ENCODE measurements at places on chromosomes 2 and 18.
A peak's percentile ranks its signal among the peaks of the same experiment; 100 is the strongest.

- no peak for DNase-seq
Measured at GRCh38 chr2:188291142-188291616, 495 bp upstream of the GULP1 start.

- DNase-seq, result no peak
Measured at GRCh38 chr2:203201426-203201825, 37.4 kb upstream of the CYP20A1 start.

- DNase-seq, result no peak
Measured at GRCh38 chr2:165924946-165925345, 28.6 kb downstream of the TTC21B start.

- no peak for DNase-seq
Measured at GRCh38 chr2:169702996-169703395, 8.7 kb downstream of the PHOSPHO2 start.

GRCh38 chr2:240286596-240286995, 146.1 kb upstream of the OTOS start:
- no peak for DNase-seq

GRCh38 chr2:20421336-20421987, 25.4 kb upstream of the RHOB start:
- DNase-seq, result no peak

- no peak for DNase-seq
Measured at GRCh38 chr2:84441036-84441435, 18.0 kb downstream of the SUCLG1 start.

DNA sequence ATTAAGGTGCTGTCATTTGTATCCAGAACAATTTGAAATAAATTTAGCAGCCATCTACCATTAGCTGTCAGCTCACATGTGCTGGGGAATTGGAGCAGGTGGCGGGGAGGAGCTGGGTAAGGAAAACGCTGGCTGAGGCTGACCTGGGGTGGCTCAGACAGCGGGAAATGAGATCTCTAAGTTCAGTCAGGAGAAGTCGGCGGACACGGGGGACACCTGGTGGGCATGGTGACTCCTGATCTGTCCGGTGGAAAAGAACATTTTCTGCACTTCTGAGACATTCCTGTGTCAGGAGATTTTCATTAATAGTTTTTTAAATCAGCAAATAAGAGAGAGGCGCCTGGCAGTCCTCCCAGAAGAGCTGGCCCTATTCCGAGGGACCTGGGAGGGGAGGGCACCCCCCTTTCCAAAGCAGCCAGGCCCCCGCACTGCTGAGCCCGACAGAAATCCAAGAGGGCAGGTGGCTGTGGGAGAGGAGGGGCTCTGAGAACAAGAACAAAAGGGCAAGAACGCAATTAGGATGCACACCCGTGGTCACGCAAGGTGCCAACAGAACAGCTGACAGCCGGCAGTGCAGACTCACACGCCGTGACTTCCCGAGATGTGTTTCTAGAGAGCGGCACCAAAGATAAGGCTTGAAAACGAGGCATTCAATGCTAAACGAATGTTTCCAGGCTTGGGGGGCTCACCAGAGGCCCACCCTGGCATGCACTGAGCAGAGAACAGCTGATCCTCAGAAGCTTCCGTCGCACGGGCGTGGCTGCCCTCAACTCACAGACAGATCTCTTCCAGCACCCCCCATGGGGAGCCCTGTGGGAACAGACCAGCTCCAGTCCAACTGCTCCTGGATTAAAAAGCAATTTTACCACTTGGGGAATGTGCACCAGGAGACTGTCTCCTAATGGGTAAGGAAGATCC, 26.4 kb downstream of the SLC66A2 start:
- peak; percentile 40 for DNase-seq

- DNase-seq, result no peak
Measured at GRCh38 chr2:46350029-46350689, 53.0 kb downstream of the EPAS1 start.

GRCh38 chr18:77608807-77609206, 359.2 kb downstream of the GALR1 start:
- no peak for DNase-seq

- no peak for DNase-seq
Measured at GRCh38 chr2:46825939-46826568, 89.6 kb downstream of the MCFD2 start.

- DNase-seq, result no peak
Measured at GRCh38 chr2:28415010-28415409, 22.4 kb downstream of the FOSL2 start.

DNA sequence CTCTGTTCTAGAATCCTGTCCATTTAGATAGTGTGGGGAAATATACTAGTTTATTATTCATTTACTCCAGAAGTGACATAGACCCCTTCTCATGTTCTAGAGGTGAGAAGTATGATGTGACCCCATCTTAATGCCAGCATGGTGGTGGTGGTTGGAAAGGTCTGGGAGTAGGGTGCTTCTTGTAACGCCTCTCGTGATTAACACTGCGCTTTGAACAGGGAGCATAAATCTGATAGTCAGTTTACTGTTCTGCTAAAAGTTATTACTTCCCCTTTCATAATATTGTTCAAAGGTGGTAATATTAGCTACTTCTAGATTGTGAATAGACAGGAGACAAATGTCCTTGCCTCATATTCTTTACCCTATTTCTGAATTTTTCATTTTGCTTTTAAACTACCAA, 35.6 kb downstream of the EHBP1 start:
- DNase-seq, result no peak

GRCh38 chr2:217969588-217969987, 33.2 kb downstream of the TNS1 start:
- no peak for DNase-seq

GRCh38 chr2:114518738-114519137, 76.3 kb downstream of the DPP10 start:
- no peak for DNase-seq

DNA sequence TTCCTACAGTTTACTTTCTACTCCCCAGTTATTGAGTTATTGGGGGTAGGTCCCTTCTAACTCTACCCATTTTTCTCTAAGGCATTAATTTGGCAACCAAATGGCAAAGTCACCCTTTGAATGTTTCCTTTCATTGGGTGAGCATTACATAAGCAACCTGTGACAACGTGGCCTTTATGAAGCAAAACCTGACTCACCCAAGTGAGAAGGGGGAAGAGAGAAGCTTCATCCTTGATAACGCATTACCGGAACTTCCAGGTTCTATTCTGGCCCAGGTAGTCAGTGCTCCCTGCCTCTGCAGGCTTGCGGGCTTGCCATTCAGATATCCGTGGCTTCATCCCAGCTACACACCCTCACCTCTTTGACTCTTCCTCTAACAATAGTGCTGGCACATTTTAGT, 39.1 kb upstream of the FAM124B start:
- DNase-seq, result no peak

- DNase-seq, result no peak
Measured at GRCh38 chr2:99356853-99357252, 19.7 kb downstream of the EIF5B start.

DNA sequence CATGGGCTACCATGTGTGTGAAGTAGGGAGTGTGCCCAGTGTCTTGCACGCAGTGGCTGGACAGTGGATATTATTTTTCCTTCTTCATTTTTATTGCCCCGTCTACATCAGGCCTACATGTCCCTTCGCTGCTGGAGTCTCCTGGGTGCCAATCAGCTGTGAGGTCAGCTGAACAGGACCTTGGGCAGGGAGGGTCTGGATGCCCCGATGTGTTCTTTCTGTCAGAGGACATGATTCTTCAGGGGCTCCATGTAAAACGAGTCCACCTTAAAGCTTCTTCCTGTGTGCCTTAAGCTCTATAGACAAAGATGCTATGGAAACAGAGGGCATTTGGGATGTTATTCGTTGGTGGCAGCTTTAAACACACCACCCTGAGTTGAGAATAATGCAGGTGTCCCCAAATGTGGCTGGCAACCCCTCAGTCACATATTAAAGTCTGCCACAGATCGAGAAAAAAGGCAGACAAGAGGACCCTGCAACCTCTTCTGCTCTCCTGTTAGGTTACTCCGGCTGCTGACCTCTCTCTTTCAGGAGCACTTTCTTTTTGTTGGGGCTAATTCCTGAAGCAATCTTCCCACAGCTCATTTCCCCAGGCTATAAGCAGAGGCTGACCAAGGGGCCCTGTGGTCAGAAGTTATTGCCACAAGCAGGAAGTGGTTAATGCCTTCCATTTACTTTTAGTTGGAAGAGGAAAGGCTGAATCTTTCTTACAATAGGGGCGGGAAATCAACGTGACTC, 20.0 kb downstream of the GREB1 start:
- DNase-seq, result no peak

DNA sequence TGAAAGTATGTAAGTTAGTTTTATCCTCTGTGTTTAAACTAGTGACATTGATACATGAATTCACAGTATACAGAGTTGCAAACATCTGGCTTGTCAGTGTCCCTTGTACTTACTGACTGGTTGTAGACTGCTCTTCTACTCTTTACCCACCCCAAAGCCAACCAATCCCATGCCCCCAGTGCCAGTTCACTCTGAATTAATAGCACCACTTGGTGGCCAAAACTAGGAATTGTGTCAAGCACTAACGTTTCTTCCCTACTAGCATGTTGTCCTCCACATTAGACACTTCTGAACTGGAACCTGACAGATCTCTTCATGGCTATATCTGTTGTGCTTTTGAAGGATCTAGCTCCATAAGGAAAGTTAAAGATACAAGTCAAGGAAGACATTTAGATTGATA, 27.2 kb upstream of the OTX1 start:
- DNase-seq, result no peak

GRCh38 chr2:203533676-203534591, 1.2 kb downstream of the RAPH1 start:
- no peak for DNase-seq

DNA sequence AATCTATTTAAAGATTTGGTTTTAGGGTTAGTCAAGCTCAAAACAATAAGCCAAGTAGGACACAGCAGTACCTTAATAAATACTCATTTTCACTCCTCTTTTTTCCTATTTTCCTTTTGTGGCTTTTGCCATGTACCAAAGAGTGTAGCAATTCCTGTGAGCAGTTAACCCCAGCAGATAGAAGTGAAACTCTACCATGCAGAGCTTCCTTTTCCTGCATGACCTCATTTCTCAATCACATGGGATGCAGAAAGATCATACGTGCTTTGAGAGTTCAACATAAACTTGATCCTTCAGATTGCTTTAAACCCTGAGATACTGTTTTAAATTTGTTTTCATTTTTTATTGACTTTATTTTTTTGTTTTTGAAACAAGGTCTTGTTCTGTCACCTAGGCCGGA, 99.1 kb upstream of the ARHGAP15 start:
- DNase-seq, result no peak

DNA sequence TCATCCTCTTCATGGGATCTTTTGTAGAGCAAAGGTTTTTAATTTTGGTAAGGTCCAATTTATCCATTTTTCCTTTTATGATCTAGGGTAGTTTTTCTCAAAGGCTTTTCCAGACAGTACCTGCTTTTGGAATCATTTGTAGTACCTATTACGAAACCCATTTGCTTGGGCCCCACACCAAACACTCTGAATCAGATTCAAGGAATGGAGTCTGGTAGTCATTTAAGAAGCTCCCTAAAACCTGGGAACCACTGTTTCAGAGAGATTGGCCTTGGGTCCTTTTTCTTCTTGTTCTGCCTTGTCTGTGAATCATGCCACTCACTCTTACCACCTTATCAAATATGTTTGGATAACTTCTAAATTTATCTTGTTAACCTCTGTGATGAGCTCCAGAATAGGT, 40.3 kb downstream of the OSBPL6 start:
- no peak for DNase-seq

DNA sequence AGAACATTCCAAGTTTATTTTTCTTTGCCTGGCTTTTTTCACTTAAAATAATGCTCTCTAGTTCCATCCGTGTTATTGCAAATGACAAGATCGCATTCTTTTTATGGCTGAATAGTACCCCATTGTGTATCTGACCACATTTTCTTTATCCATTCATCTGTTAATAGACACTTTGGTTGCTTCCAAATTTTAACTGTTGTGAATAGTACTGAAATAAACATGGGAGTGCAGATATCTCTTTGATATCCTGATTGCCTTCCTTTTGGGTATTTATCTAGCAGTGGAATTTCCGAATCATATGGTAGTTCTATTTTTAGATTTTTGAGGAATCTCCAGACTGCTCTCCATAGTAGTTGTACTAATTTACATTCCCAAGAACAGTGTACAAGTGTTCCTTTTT, 230.5 kb downstream of the FIGN start:
- no peak for DNase-seq

DNA sequence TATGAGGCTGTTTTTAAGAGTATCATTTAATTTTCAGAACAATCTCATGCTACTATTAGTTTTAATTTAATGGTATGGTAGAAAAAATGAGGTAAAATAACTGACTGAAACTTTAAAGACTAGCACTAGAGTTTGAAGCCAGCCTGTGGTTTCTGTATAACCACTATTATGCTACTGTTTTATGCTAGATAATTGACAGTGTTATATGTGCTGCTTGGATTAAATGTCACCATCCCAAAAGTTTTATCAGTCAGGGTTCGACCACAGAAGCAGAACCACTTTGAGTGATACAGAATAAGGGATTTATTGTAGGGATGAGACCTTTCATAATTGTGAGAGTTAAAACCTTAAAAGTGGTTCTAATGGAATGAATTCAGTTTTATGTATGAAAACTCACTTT, 271.6 kb downstream of the PTGR3 start:
- no peak for DNase-seq

DNA sequence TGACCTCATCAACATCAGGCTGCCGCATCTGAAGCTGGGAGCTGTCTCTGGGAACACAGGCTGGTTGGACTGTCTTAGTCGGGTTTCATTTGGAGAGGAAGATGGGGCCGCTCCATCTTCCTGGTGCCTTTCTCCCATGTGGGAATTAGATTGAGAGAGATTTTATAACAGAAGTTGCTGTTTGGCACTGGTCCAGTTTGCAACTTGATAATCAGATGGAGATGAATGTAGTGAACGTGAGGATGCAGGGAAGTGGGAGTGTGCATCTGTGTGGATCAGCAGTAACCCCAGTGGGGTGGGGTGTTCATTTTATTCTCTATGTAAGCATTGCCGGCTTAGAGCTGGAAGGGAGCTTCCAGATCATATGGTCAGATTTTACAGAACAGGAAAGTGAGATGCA, 250.9 kb downstream of the DCDC2C start:
- DNase-seq, result peak; percentile 78

- DNase-seq, result no peak
Measured at GRCh38 chr2:151837926-151838325, 9.7 kb upstream of the ARL5A start.

GRCh38 chr2:161381546-161381945, 34.6 kb upstream of the TBR1 start:
- no peak for DNase-seq

- DNase-seq, result no peak
Measured at GRCh38 chr2:127847931-127848330, 10.0 kb downstream of the POLR2D start.

GRCh38 chr18:45573514-45573913, 41.8 kb upstream of the SLC14A2 start:
- DNase-seq, result no peak

GRCh38 chr2:189783927-189784867, at the start of the genes ORMDL1 and PMS1:
ORMDL1 (minus strand) TSS chr2:189784339; CDS start chr2:189782595, 1,744 bp downstream.
PMS1 (plus strand) TSS chr2:189784450; CDS start chr2:189791810, 7,360 bp downstream.
- DNase-seq, result peak; percentile 91

GRCh38 chr2:96207073-96207773, 1.4 kb downstream of the STARD7 start:
- no peak for DNase-seq
